ENCODE measurements at places on chromosomes 6 and 20.

DNA sequence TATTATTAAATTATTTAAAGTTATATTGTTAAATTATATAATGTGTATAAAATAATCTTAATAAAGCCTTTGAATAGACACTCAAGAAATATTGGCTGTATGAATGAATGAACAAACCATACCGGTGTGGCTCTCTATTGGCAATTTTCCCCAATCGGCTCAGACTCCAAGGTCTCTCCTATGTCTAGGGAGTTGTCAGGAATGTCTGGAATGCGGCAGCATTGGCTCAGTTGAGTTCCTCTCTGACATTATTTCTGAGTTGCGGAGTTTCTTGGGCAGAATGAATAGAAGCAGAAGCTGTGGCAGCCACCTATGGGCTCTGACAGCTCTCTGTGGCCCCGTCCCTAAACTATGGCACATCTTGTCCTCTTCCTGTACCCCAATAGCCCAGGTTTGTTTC is 111.0 kb downstream of the SOBP start:
- DNase-seq = no peak

- DNase-seq = no peak
These were observed 4.3 kb upstream of the AKIRIN2 start for GRCh38 chr6:87706187-87706966.

DNA sequence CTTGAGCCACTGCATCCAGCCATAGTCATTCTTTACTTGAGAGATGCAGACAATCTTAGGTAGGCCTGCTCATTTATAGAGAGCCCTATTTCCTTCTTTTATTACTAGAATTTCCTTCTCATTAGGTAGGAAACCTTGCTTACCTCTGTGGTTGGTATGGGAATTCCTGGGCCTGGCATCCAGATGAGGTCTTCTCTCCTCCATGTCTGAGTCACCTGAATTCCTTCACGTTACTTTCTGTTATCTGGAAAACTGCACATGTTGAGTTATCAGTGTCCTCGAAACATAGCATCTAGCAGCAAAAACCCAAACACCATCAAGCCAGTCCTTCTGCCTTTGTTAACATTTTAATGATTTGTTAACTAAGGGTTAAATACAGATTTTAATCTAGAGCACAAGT is 2.2 kb downstream of the ZNFX1 start:
- no peak for DNase-seq

GRCh38 chr6:71982389-71982788 is 96.0 kb downstream of the RIMS1 start:
- DNase-seq = no peak

DNA sequence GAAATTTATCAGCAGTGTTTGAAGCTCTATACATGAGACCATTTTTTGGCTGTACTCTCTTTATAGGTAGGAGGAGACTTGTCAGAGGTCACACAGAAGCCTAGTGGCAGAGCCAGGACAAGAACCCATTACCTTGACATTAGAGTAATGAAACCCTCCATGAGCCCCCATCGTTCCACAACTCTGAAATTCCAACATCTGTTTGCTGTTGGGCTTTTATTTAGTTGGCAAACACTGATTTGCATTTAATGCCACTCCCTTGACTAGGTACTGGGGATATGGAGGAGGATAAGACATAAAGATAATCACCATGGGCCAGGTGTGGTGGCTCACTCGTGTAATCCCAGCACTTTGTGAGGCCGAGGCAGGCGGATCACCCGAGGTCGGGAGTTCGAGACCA is 1.6 kb downstream of the GSS start:
- DNase-seq = no peak

GRCh38 chr6:10373642-10374359 is 41.1 kb downstream of the TFAP2A start:
- DNase-seq = no peak

DNA sequence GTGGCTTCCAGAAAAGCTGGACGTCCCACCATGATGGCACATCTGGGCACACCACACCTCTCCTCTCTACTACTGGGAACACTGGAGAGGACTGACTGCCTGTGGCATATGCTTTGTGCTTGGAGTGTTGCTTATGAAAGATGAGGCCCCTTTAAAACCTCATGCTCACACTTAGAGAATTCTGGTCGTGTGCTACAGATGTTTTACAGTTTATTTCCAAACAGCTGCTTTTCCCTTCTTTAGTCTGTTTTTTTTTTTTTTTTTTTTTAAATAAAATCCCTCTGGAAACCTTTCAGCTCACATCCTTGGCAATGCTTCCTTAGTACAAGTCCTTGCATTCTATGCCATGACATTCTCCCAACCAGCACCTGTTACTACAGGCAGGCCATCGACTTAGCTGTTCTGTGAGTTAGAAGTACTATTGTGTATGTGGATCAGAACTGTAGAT is 60.3 kb downstream of the BMP6 start:
- DNase-seq = no peak

DNA sequence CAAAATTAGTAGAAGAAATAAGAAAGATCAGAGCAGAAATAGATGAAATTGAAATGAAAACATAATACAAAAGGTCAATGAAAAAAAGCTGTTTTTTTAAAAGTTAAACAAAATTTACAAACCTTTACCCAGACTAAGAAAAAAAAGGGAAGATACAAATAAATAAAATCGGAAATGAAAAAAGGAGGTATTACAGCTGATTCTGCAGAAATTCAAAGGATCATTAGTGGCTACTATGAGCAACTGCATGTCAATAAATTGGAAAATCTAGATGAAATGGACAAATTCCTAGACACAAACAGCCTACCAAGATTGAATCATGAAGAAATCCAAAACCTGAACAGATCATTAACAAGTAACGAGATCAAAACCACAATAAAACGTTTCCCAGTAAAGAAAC is 59.2 kb downstream of the ZFP64 start:
- DNase-seq = no peak

- no peak for DNase-seq
These were observed 268.4 kb downstream of the SOX4 start for GRCh38 chr6:21861942-21862341.

DNA sequence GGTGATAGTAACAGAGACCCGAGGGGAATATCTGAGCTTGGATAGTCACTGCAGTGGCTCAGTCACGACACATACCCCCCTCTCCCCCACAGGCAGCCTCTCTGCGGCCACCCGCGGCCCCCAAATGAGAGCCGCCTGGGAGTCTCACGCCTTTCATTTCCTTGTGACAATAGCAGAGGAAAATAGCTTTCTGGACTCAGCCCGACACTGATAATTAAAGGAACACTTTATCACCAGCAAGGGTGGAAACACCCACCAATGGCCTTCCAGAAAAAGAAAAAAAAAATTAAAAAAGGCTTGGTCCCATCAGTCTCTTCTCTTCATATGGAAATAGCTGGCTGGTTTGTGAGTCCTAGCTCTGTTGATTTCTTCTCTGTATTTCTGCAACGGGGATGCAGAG is 35.1 kb upstream of the KCNG1 start:
- DNase-seq = no peak

DNA sequence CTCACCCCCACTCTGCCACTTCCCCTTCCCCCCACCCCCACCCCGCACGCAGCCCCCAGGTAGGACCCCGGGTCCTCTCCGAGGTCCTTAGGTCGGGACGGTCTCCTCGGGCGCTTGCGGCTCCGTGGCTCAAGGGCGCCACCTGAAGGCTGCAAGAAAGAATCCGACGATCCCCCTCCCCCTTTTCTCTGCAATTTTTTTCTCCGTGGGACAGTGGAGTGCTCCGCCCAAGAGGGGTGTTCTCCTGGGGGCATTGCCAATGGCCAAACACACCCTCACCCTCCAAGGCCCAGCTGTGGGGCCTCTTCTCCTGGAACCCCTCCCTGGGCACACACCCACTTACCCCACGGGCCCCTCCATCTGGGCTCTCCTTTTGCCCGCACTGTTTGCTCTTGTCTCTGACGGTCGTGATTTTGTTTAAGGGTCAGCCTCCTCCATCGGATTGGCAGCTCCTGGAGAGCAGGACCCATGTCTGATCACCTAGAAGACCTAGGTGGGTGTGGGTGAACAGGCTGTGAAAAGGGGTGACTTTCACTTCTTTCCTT is 1.1 kb upstream of the TMEM74B start:
- peak; percentile 67 for DNase-seq

GRCh38 chr6:56232436-56232835 is 14.9 kb downstream of the COL21A1 start:
- DNase-seq = no peak

- DNase-seq = peak; percentile 90
These were observed at the start of gene ATAT1 for GRCh38 chr6:30626484-30627366. Gene ATAT1 (plus strand): TSS chr6:30626874.

DNA sequence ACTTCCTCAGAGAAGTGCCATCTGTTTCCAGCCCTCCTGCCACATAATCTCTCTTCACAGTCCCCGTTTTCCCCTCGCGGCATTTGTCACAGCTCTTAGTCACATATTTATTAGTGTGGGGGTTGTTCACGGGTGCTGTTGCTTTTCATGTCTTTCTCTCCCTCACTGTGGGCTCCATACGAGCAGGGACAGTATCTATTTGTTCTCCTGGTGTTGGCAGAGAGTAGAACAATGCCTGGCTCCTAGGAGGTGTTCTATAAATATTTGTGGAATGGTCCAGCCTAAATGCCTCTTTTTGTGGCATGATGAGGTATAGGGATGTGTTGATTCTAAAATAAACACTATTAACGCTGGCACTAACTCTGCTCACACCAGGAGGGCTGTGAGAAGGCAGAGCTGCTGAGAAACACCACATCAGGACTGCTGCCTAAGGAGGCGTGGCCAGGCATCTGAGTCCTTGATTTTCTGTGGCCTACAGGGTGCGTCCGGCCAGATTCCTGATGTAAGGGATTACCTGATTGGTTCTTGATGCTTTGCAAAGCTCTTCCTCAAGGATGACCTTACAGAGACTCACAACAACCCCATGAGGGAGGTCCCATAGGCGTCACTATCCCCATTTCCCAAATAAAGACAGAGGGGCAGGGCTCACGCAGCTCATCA is 219.8 kb upstream of the ARID1B start:
- DNase-seq = no peak

GRCh38 chr6:118187568-118188164 is 280.6 kb downstream of the SLC35F1 start:
- no peak for DNase-seq

DNA sequence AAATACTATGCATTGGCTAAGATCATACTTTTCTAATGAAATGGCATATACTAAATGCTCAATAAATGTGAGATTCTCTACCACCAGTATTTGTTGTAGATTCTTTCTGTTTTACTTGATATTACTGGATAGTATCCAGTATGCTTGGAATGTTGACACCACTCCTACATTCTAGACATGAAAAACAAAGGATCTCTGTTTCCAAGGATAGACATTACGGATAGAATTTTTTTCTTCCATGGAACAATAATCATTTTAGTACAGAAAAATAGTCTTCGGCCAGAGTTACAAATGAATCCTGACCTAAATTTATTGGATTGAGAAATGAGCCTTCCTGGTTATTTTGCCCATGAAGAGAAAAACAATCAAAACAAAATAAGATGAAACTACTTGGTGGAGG is 258.2 kb upstream of the NT5E start:
- DNase-seq = no peak

- no peak for DNase-seq
These were observed 19.3 kb upstream of the SLC17A4 start for GRCh38 chr6:25735261-25735660.

- DNase-seq = no peak
These were observed 31.5 kb downstream of the SULF2 start for GRCh38 chr20:47753576-47754387.

DNA sequence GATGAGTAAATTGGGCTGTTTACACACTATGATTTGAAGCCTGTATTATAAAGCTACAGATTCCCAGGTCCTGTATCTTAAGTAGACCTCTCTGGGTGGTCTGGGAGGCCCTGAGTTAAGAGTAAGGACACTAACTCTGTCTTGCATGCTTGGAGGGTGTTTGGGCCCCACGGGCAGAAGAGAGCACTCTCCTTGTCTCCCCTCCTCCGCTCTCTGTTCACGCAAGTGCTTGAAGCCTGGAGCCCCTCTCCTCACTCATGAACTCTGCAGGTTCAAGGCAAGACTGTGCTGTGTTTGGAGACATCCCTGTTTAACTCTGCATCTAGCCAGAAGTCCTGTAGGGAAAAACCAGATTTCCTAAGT is 154.0 kb downstream of the ZDHHC14 start:
- DNase-seq = no peak
